ENCODE measurements at places on chromosomes 5 and 9.

DNA sequence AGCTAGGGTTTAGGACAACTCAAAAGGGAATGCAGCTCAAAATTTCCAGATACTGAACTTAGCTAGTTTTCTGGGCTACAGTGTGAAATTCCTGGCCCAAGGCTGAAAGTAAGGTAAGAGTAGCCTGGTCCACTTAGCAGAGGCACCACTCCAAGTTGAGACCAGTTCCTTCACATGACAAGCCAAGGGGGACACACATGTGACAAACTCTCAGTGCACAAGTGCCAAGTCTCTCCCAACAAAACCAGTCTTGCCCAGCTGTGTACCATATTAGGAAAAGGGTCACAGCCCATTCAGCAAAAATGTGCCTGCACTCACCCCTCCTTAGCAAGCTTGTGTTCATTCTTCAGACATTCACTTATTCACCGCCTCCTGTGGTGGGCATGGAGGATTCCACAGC is 27.8 kb downstream of the KLHL3 start:
- DNase-seq, result no peak

DNA sequence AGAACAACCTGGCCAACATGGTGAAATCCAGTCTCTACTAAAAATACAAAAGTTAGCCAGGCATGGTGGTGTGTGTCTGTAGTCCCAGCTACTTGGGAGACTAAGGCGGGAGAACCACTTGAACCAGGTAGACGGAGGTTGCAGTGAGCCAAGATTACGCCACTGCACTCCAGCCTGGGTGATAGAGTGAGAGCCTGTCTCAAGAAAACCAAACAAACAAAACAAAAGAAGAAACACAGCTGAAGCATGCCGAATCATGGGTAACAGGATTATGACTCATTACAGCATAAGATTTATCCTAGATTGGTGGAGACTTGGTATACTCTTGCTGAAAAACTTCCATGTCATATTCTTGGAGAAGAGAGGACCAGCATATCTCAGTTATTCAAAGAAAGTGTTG is 236.7 kb upstream of the CCNH start:
- DNase-seq, result no peak

GRCh38 chr9:76302947-76303550 is 91.2 kb downstream of the RFK start:
- peak; percentile 48 for DNase-seq

- peak; percentile 38 for DNase-seq
Measured at GRCh38 chr5:9545992-9546851, at the start of gene SEMA5A. Gene SEMA5A, minus strand, starts transcription at chr5:9546075. Its CDS starts 166,129 bp downstream, at chr5:9379946.

GRCh38 chr5:54259090-54259489 is 51.3 kb downstream of the ARL15 start:
- DNase-seq, result no peak

- no peak for DNase-seq
Measured at GRCh38 chr9:134764473-134765269, 115.9 kb upstream of the FCN2 start.
